ENCODE measurements at places on chromosomes 3 and 15.
A peak's percentile ranks its signal among the peaks of the same experiment; 100 is the strongest.

DNA sequence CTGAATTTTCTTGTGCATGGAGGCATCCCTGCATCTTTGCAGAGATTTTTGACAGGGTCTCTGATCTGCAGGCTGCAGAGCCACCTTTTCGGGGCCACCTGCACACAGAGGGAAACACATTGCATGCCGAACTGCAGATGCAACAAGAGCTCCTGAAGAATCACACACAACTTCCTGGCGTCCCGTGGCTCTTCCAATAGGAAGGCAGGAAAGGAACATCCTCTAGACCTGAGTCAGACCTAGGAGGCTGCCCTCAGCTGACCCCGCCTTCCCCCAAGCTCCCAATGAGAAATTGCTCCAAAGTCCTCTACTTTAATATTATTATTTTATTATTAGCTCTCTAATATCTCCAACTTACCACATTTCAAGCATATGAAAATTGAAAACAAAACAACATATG is 213.2 kb upstream of the ARRDC4 start:
- DNase-seq = no peak

GRCh38 chr3:66502245-66502874 is 1.5 kb upstream of the LRIG1 start:
- DNase-seq = no peak

DNA sequence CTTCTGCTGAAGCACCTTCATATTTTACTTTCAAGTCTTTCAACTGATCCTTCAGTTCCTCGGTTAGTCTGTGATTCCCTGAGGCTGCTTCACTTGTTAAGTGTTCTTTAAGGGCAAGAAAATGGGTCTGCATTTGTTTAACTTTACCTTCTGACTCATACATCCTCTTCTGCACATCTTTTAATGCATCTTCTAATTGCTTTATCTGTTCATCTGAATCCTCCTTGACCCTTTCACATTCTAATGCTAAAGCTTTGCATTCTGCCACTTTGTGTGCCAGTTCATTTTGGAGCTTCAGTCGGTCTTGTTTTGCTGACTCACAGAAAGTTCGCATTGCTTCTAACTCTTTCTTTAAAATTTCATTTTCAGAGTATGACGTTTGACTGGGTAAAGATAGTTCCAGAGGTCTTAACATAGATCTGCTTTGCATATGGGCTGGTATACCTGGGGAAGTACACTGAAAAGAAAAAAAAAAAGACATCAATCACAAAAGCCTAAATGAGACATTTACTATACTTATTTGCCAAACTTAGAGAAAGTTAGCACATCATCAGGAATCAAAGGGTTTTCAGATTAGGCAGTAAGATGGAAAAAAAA is 94.3 kb downstream of the UACA start:
- no peak for DNase-seq

GRCh38 chr15:26943866-26944265 is 27.1 kb upstream of the GABRG3 start:
- no peak for DNase-seq

DNA sequence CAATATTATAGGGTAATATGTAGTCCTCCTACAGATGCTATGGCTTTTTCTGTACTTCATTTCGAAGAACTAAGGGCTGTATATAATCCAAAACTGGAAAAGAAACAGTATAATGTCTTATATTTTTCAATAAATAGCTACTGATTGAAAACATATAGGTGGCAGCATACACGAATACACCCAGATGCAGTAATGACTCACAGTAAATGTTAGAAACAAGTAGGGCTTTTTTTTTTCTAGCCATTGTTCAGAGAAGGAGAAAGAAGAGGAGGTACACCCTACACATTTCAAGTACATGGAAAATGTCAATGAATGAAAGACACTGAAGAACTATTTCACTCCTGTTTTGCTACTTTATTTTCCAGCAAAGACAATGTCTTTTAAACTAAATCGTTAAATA is 9.4 kb downstream of the DAZL start:
- no peak for DNase-seq

- DNase-seq = no peak
Measured at GRCh38 chr3:151772825-151773480, 39.2 kb downstream of the AADACL2 start.

DNA sequence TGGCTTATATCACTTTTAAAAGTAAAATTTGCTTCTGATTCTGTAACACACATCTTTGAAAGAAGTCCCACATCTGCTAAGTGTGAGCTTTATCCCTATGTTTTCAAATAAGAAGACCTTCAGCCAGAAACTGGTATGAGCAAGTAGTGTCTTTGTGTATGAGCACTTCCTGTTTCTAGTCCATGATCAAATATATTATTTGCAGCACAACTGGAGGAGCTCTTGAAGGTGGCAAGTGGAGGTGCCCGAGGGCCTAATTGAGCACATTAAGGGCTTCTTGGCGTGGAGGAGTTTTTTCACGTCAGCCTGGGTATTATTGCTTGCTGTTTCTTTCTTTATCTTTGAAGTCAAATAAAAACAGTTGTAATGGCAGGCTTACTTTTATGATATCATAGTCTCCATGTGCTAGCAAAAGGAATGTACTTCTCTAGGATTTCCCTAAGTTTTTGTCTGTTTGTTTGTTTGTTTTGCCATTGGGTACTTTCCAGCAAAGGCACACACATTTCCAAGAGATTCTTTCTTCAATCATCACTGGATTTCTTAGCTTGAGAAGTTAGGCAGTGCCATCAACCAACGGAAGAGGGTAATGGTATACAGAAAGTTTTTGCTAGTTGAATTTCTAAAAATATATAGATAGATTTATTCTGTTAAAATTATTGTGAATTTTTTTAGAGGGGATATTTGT is 68.1 kb downstream of the MEIS2 start:
- no peak for DNase-seq

DNA sequence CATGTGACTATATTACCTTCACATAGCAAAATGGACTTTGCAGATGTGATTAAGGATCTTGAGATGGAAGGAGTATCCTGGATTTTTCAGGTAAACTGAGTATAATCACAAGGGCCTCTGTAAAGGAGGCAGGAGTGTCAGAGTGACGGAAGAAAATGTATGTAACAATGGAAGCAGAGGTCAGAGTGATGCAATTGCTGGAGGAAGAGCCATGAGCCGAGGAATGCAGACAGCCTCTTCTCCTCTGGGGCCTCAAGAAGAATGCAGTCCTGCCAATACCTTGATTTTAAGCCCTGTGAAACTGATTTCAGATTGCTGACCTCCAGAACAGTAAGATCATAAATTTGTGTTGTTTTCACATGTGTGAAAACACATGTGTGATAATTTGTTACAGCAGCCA is 15.1 kb downstream of the HEMK1 start:
- no peak for DNase-seq

DNA sequence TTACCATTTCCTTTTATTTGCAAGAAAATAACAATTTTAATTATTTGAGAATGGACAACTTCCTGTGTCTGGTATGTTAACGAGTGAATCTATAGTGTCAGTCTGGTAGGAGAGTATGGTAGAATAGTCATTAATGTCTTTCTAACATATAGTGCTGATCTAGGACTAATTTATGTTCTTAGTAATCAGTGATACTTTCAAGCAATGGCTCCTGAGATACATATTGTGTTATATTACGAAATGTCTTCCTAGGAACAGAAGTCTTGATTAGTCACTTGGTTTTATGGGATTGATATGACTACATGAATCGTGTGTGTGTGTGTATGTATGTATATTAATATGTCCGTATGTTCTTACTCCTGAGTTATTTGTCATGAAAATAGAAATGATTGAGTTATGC is 66.6 kb upstream of the PAQR5 start:
- peak; percentile 11 for DNase-seq

- no peak for DNase-seq
Measured at GRCh38 chr3:178532476-178532875, 3.8 kb upstream of the KCNMB2 start.

DNA sequence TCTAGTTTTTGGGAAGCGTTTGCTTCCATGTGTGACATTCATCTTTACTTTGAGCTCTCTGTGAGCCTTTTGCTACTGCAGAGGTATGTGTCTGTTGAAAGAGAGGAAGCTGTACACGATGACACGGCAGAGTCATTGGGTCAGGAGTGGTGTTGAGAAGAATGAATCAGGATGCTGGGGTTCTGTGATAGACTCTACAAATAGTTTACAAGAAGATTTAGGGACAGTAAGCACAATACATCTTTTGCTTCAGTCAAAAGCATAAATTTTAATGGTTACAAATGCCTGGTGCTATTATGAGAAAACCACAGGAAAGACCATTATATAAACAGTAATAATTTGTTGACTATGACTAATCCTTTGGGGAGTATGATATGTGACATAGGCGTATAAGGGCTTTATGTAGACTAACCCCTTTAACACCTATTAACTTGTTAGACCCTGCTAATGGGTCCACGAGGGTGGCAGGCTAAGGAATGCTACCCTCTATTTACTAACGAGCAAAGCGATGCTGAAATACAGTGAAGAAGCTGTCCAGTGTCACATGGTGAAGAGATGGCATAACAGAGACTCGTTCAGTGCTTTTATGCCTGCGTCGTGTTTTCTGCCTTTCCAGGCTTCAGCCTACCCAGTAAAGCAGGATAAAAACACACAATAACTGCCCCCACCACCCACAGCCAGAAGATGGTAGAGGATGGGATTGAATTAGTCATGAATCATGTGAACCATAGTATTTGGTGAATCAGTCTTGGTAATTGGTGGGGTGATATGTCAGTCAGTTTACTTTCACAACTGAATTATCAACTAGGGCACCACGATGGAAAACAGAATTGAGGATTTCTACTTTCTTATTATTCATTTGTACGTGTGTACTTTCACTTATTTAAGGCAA is 118.8 kb downstream of the LPP start:
- no peak for DNase-seq

DNA sequence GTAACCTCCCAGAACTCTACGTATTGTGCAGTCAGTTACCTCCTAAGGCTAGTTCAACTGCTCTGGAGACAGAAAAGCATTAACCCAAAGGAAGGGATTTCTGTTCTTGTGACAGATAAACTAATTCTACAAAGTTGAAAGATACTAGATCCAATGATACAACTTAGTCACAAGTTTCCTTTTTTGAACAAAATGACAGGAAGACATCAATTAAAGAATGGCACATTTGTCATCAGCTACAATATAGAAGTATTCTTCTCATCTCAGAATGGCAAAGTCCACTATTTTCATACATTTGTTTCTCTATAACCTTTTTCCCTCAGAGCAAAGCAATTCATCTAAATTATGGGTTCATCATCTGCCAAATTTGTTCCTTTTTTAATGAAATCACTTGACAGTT is 43.7 kb downstream of the ISL2 start:
- DNase-seq = no peak

DNA sequence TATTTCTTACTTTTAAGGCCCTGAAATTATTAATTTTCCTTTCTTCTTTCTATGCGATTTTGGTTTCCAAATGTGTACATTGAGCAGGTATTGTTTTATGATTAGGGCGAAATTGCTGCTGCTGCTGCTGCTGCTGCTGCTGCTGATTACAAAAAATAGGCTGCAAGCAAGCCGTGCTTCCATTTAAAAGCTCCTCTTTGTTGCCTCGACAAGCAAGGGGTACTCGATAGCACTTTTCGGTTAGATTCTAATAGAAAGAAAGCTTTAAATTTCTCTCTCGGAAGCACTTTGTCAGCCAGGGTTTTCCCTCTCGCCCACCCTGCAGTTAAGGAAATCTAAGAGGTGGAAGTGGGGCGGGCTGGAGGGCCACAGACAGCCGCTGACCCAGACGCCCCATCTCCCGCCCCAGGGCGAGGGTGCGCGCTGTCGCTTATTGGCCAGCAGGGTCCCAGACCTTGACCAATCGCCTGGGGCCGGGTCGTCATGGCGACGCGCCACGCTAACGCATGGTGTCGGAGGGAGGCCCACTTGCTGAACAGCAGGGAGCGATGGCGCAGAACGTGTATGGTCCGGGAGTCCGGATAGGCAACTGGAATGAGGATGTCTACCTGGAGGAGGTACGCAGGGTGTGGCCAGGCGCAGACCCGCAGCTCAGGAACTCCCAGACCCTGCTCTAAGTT is at the start of gene CFAP161:
Gene CFAP161 (plus strand): TSS at position 489 of the 680 bp plus-strand sequence. CDS start 60 bp downstream, at position 549.
- DNase-seq = no peak

- peak; percentile 49 for DNase-seq
Measured at GRCh38 chr3:44355362-44356033, 16.9 kb downstream of the TCAIM start.

- DNase-seq = no peak
Measured at GRCh38 chr15:91609966-91610365, 243.5 kb upstream of the SLCO3A1 start.

GRCh38 chr3:23993556-23994243 is 48.6 kb downstream of the NR1D2 start:
- DNase-seq = no peak

GRCh38 chr15:100681335-100681746 is 79.0 kb downstream of the ASB7 start:
- DNase-seq = no peak

DNA sequence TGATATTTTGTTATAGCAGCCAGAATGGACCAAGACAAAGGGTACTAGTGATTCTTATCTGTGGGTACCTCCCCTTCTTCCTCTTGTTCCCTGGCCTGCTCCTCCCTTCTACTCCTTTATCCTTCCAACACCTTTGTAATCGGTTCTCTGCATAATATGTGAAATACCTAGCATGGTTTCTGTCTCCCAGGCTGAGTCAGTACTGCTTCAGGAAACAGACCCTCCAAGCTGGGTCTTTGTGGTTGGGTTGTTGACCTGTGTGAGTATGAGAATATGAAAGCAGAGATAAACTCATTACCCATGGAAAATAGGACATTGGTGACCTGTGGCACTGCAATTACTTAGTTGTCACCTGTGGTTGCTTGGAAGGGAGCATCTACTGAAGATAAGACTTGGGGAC is 69.3 kb upstream of the KLF13 start:
- DNase-seq = no peak

GRCh38 chr3:101862416-101863165 is 13.3 kb downstream of the NFKBIZ start:
- no peak for DNase-seq

- no peak for DNase-seq
Measured at GRCh38 chr3:53809764-53810400, 36.3 kb downstream of the CHDH start.

DNA sequence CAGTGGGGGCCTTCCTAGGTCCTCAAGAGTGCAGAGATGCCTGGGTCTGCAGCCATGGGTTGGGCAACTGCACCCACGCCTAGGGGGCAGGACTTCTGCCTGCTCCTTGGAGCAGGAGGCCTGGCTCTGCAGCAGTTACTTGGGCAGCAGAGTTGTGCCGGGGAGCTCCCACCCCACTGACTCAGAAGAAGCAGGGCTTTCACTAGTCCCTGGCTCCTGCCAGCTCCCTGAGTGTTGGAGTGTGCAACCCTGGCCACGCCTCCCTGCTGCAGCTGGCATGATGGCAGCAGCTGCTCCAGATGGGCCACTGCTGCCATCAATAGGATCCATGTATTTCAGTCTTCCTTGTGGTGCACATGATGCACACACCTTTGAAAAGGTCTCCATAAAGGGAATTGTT is 40.6 kb upstream of the KCNH8 start:
- no peak for DNase-seq
